ENCODE measurements at places on chromosomes 11 and 22.
A peak's percentile ranks its signal among the peaks of the same experiment; 100 is the strongest.

- peak; percentile 1 for DNase-seq
These were observed 3.2 kb upstream of the MRPL23 start for GRCh38 chr11:1943977-1944376.

DNA sequence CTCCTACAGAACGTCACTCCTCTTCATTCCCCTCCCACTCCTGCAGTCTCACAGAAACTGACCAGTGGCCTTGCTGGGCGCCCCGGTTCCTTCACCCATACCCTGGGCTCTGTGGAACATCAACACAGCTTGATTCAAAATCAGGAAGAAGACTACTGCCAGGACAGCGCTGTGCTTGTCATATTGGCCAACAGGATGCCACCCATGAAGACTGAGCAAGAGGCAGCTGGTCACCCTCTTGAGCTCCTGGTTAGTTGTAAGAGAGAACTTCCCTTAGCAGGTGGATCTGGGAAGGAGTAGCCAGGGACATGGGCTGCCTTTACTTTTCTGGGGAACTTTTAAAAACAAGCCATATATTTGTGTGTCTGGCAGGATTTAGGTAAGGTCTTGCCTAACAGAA is 110.4 kb upstream of the TIMP3 start:
- DNase-seq = no peak

- no peak for DNase-seq
These were observed 340.4 kb upstream of the NCAM1 start for GRCh38 chr11:112620621-112621394.

- DNase-seq = no peak
These were observed 2.2 kb downstream of the GLB1L3 start for GRCh38 chr11:134278356-134278755.

GRCh38 chr22:45424241-45424731 is 10.8 kb downstream of the RIBC2 start:
- DNase-seq = no peak

GRCh38 chr11:85948884-85949283 is 93.7 kb downstream of the CCDC83 start:
- no peak for DNase-seq

DNA sequence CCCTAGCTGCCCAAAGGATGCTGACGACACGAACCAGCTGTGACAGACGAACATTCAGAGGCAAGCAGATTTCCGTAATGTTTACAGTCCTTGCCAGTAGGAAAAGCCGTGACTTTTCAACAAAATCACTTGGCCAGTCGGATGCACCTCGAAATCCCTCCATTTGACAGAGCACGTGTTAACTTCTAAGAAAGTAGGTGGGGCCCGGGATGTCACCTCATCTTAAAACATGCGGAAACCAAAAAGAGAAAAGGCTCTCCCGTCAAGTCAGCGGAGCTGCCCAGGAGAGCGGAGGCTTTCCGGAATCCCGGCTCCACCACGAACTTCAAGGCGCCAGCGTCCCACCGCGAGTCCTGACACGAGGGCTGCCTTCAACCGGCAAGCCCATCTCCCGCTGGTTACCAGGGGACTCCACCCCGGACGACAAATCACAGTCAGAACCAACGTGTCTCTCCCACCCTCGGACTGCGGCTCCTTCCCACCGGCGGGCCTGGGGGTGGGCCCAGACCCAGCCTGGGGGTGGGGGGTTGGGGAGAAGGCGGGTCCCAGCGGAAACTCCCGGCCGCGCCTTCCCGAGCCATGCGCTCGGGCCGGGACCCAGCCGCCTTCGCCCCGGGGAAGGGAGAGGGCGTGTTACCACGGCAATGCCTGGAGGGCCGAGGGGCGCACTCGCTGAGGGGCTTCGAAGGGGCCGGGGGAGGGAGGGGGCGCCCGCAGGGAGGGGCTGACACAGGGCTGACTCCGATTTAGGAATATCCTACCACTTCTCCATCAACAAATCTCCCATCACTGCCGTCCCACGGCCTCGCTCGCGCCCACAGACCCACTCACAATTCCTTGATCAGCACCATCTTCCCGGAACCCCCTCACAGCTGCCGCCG is 475 bp downstream of the PITPNB start:
- DNase-seq = peak; percentile 81

DNA sequence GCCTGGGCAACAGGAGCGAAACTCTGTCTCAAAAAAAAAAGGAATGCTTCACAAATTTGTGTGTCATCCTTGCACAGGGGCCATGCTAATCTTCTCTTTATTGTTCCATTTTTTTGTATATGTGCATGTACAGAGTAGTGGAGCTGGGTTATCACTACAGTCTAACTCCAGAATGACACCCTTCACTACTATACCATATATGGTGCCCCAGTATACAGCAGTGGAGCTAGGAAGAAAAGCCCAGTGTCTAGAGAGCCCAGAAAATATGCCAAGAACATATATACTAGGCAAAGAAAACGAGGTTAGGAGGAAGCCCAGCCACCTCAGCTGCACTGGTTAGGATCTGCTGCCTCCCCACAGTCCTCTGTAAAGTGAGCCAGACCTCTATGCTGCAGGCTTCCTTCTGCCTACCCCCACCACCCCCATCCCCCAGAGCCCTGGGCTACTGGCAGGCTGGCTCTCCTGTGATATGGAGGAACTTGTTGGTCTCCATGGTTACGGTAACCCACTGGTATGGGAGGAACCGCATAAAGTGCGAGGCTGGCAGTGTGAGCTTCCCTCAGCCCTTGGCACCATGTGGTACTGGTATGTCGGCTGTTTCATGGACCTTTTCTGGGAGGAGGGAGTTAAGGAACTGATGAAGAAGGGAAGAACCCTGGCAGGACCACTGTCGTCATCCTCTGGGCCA is 34.3 kb downstream of the RCOR2 start:
- peak; percentile 56 for DNase-seq

DNA sequence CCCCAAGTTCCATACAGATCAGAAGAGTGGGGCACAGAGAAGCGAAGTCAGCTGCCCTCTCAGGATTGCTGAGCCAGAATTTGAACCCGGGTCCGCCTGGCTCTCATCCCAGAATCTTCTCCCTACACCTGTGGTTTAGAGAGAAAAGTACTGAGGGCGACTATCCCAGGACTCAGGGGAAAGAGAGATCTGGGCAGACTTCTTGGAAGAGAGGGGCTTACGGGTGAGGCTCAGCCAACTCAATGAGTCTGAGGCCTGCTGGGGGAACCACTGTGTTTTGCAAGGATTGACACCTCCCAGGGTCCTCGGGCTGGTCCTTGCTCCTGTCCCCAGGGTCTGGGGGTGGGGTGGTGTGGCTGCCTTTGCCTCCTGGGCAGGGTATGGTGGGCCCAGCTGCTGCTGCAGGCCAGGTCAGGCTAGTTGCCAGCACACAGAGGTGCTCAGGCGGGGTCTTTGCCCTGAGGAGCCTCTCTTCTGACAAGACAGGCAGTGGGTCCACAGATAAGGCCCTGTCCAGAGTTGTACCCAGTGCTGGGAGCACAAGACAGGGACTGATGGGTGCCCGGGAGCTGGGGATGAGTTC is 1.2 kb downstream of the CAPN5 start:
- no peak for DNase-seq

- DNase-seq = no peak
These were observed 19.6 kb downstream of the P2RY2 start for GRCh38 chr11:73237471-73238290.

DNA sequence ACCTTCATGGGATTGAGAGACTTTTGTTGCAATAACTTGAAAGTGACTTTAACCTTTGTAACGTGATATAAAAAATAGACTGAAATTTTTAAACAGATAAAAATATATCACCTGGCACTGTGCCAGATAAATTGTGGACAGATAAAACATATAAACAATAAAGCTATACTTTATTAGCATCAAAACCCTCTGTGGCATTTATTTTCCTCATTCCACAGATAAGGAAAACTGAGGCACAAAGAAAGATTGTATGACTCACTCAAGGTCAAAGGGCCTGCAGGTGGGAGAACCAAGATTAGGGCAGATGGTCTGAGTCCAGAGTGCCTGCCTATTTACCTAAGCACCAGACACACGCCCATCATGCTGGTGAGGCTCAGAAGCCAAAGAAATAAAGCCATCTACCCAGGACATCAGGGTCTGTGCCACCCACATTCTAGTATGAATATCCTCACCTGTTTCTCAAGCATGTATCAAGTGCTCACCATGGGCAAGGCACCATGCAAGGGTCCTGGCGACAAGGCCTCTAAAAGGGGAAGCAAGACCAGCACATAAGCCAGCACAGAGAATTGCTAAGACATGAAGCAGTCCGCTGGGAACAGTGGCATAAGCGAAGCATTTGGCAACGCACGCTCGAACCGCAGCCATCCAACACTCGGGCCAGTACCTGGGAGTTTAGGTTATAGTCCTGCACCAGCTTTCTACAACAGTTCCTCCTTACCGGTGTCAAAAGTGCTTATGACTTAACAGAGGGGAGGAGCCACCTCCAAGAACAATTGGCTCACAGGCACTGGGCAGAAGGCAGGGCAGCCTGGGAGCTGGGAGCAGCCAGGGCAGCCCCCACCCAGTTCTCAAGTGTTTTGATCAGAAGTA is 17.6 kb downstream of the MYH9 start:
- no peak for DNase-seq

- no peak for DNase-seq
These were observed 352.7 kb upstream of the MPPED2 start for GRCh38 chr11:30938810-30939209.

DNA sequence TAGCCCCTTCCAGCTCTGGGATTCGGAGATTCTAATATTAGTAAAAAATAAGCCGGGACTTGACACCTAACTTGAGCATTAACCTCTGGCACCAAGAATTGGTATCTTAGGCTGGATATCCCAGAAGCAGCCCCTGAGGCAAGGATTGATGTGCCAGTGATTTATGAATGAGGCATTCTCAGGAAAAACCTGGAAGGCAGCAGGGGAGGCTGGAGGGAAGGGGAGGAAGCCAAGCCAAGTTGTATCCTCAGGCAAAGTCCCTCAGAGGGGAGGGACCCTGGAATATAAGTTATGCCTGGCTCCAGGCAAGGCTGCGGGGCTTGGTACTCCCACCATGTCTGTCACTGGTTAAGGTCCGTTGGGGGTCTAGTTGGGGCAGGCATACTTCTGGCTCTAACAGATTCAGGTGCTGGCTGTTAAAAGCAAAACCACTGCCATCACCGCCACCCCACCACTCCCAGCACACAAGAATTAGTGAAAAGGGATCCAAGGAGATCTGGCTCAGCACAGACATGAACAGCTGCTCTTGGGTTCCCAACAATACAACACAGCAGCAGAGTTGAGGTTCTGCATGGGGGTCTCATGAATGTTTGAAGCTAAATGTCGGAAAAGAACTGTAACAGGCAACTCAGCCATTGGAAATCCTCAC is 29.8 kb downstream of the LMO2 start:
- no peak for DNase-seq

DNA sequence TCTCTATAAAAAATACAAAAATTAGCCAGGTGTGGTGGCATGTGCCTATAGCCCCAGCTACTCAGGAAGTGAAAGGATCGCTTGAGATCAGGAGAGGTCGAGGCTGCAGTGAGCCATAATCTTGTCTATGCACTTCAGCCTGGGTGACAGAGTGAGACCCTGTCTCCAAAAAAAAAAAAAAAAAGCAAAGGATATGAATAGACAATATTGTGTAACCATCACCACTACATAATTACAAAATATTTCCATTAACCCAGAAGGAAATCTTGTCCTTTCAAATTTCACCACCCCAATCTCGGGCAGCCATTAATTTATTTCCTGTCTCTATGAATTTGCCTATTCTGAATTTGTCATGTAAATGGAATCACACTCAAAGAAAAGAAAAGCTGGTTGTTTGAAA is 21.2 kb downstream of the RSF1 start:
- no peak for DNase-seq

GRCh38 chr11:73314117-73314961 is 6.3 kb downstream of the ARHGEF17 start:
- DNase-seq = no peak
